ENCODE measurements at places on chromosomes 16 and 17.

DNA sequence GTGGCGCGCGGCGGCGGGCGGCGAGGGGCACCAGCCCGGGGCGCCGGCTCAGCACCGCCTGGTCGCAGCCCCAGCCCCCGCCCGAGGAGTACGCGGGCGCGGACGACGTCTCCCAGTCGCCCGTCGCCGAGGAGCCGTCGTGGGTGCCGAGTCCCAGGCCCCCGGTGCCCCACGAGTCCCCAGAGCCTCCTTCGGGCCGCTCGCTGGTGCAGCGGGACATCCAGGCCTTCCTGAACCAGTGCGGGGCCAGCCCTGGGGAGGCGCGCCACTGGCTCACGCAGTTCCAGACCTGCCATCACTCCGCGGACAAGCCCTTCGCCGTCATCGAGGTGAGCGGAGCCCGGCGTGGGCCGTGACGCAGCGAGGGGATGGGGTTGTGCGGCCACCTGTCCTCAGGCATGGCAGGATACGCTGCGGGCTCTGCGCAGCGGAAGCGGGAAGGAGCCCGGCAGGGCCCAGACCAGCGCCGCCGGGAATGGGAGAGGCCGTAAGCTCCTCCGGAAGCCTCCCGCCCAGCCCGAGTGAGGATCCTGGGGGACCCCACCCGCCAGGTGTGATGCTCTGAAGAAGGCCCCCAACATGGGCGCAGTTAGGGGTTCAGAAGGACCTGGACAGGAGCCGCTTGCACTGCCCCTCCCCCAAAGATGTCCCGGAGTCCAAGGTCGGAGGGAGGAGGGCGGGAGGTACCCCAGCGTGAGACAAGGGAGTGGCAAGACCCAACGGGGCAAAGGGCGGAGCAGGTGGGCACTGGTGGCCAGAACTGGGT, 522 bp downstream of the NAGS start:
- no peak for DNase-seq

DNA sequence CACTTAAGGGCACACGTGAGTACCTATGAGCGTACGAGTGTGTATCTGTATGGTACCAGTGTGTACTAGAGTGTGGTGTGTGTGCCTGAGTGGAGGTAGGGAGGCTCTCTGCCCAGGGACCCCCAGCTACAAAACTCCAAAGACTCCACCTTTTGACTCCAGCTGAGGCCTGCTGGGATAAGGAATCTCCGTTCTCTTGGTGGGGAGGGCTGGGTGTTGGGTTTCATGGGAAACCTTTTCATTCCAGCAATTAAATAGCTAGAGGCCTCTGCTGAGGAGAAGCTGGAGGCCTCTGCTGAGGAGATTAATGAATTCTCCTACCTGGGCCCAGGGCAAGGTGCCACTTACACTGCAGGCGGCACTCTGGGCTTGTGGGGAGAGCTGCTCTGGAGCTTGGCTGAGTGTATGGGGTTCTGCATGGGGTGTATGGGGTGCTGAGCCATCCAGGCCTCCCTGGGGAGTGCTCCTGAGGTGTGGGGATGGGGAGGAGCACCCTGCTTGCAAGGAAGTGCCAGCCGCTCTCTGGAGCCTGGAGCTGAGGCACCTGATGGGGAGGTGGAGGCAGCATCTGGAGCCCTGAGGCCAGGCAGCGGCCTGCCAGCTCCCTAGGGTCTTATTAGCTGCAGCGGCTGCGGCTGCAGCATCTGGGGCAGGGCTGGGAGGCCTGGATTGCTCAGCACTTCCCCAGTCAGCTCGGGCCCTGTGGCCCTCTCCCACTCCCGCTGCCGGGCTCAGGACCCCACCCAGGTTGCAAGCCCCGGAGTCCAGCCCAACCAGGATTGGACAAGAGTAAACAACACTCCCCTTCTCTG, 4.6 kb downstream of the ANKRD13B start:
- DNase-seq, result no peak

- no peak for DNase-seq
Observed at GRCh38 chr17:50218771-50219315, 17.4 kb upstream of the COL1A1 start.

DNA sequence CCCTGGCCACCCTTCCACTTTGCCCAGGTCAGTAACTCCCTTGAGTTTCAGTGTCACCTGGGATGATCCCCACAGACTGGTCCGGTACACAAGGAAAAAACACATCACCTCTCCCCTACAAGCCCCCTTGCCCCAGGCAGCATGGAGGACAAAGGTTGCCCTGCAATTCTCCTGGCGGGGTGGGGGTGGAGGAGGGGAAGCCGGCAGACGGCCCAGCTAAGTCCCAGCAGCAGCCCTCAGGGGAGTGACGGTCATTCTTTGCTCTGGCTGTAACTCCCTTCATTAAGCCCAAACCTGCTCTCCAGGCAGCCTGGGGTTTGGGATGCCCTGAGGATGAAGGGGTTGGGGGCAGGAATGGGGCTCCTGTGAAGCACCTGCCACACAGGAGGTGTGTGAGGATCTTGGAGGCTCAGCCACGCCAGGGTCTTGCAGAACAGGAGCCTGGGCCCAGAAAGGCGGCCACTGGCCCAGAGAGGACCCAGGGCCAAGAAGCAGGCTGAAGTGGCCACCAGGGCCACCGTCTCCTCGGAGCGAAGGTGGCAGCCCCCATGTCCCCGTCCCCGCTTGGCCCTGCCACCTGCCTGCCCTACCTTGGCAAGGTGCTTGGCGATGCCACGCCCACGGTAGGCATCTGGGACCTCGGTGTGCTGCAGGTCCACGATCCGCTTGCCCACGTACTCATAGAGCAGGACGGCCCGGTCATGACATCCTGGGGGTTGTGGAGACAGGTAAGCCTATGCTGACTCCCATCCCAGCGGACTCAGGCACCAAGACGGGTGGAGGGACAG, 9.5 kb downstream of the NATD1 start:
- no peak for DNase-seq

- DNase-seq, result no peak
Observed at GRCh38 chr16:8408855-8409567, 181.3 kb downstream of the TMEM114 start.

- no peak for DNase-seq
Observed at GRCh38 chr16:88405216-88406060, 22.7 kb downstream of the ZNF469 start.

DNA sequence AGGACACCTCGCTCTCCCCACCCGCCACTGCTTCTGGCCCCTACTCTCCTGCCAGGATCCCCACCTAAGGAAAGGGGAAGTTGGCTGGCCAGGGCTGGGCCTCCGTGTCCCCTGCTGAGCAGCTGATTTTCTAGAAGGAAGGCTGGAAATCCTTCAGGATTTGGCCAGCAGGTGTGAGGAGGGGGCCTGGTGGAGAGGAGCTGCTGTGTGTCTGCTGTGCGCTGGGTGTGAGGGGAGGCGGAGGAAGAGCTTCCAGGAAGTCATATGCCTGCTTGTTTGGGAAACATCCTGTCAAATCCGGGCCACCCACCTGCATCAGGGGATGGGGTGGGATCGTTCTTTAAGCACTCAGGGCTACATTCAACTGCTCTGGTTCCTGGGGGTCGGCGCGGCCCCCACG, 28.6 kb downstream of the TPSG1 start:
- no peak for DNase-seq

- DNase-seq, result no peak
Observed at GRCh38 chr16:75593825-75594820, 27.9 kb downstream of the GABARAPL2 start.

- DNase-seq, result no peak
Observed at GRCh38 chr17:71679832-71680231, 441.0 kb upstream of the SOX9 start.

- no peak for DNase-seq
Observed at GRCh38 chr17:35390663-35391062, 17.2 kb upstream of the SLFN11 start.

GRCh38 chr16:19559242-19559910, 3.9 kb downstream of the VPS35L start:
- DNase-seq, result no peak

DNA sequence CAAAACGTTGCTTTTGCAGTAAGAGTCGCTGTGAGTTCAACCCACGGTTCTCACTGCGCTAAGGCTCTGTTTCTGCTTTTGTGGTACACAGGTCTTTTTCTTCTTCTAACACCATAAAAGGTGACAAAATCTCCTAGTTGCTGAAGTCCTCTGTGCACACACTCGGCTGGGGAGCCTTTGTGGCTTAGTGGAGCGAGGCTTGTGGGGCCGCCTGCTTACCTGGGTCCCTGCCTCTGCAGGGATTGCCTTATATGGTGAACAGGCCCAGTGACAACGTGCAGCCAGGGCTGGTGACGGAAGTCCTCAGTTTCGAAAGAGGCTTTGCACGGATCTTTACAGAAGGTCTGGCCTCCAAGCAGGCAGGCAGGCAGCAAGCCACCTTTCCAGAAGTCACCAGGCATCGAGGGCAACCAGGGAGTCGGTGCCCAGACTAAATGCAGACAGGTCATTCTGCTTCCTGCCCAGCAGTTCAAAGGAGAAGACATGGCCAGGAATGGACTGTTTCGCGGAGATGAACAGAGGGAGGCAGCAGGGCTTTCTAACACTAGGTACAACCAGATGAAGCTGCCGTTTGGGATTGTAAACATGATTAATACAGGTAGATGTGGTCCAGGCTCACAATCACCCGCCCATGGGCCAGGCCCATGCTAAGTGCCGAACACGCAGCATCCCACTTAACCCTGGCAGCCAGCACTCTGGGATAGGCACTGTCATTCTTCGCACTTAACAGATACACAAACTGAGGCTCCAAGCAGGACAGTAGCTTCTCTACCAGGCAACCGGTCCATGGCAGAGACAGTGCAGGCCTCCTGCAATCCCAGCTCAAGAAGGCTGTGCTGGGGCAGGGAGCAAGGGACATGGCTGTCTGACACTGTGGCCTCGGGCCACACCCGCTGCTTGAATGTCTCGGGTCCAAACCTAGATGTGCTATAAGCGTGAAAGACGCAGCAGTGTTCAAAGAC, 10.7 kb upstream of the MEAK7 start:
- DNase-seq, result peak; percentile 75

- no peak for DNase-seq
Observed at GRCh38 chr17:76633628-76634328, 9.8 kb downstream of the ST6GALNAC1 start.

DNA sequence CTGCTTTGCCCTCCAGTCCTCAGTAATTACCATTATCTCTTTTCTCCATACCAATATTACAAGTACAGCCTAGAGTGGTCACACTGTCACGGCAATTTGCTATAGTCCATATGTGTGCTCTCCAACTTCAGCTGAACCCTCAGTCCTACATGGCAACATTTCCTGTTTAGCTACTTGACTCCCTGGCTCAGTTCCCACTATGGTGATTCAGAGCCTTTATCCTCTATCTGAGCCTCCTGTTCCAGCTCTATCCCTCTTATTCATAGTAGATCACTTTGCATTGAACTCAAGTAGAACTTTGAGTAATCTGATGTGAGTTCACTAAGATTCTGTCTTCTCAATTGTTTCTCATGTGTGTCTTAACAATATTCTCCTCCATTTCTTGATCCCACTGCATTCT, 43.7 kb upstream of the GOSR1 start:
- no peak for DNase-seq

DNA sequence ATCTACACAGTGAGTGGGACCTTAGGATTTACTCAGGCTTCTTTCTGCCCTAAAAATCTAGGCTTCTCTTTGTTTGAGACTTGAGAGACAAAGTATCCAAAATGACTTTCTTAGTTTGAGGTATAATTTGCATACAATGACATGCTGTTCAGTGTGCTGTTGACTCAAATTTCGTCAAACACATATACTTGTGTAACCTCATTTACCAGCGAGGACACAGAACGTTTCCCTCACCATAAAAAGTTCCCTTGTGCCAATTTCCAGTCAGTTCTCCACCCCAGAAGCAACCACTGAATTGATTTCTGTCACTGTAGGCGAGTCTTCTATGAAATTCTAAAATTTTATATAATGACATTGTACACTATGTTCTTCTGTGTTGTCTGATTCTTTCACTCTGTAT, 68.0 kb upstream of the MAF start:
- no peak for DNase-seq

GRCh38 chr17:29710891-29711418, 88.2 kb upstream of the CORO6 start:
- no peak for DNase-seq

- DNase-seq, result no peak
Observed at GRCh38 chr16:27321013-27321915, 7.5 kb downstream of the IL4R start.

GRCh38 chr16:20903116-20903898, 2.7 kb downstream of the LYRM1 start:
- no peak for DNase-seq
